NCI-H2107 (cell line): ENCODE measurements at places on chromosomes 6 and 20.

GRCh38 chr6:32607263-32607987 lies 17.8 kb upstream of the HLA-DRB1 start:
- no peak for DNase-seq

- no peak for DNase-seq
Observed at GRCh38 chr6:4891141-4891540, 112.7 kb downstream of the RPP40 start.

DNA sequence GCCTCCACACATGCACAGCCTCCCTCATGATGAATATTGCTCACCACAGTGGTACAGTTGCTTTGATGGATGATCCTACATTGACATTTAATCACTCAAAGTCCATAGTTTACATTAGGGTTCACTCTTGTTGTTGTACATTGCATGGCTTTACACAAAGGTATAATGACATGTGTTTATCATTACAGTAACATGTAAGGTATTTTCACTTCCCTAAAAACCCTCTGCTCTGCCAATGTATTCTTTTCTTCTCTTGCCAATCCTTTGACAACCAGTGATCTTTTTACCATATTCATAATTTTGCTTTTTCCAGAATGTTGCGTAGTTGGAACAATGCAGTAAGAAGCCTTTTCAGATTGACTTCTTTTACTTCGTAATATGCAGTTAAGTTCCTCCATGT lies 166.6 kb upstream of the KHDRBS2 start:
- DNase-seq = no peak

GRCh38 chr6:127367023-127367375 lies 23.6 kb upstream of the ECHDC1 start:
- DNase-seq = no peak

GRCh38 chr6:119934816-119935215 lies 585.3 kb upstream of the MAN1A1 start:
- DNase-seq = no peak

GRCh38 chr6:71468841-71469700 lies 180.5 kb downstream of the OGFRL1 start:
- no peak for DNase-seq

GRCh38 chr20:46062151-46062550 lies 27.6 kb downstream of the NCOA5 start:
- DNase-seq = no peak

GRCh38 chr20:64114356-64114971 lies 7.1 kb upstream of the NPBWR2 start:
- DNase-seq = no peak

- DNase-seq = no peak
Observed at GRCh38 chr6:112929641-112930040, 582.5 kb downstream of the RFPL4B start.

DNA sequence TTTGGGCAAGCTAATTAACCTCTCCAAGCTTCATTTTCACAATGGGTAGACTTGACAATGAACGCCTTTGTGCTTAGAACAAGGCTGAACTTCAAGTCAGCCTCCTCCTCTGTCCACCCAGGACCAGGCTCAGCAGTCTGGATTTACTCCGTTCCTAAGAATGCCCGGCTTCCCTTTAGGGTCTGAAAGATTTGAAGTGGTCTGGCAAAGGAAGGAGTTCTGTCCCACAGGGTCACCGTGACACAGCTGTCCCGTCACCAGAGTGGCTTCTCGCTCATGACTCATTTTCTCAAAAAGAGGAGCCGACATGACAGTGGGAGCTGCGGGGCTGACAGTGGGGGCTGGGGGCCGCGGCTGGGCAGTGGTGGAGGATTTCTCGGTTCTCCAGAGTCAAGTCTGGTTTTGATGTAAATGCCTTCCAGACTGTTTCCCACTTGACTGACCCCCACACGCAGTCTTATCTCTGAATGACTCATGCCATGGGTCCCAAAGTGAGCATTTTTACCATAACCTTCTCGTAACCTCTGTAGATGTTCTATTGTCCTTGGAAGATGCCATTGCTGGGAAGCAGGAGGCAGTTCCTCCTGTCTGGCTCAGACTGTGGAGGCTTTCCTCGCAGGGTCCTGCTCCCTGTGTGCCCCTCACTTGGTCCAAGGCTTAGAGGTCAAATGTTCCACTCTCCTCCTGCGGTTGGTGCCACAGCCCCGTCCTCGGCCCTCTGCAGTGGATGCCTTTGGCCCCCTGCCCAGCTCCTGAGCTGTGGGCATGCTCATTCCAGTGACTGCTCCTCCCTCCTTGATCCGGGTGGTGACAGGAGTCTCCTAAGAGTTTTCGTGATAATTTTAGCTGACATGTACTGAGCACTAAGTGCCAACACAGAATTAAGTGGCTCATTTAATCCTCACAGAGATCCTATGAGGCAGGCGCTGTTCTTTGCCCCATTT lies 253.1 kb downstream of the FNDC1 start:
- no peak for DNase-seq

- no peak for DNase-seq
Observed at GRCh38 chr6:88168362-88168761, 2.2 kb upstream of the CNR1 start.

GRCh38 chr20:32115211-32115767 lies 5.8 kb downstream of the TM9SF4 start:
- DNase-seq = no peak
